GM12865 (cell line): ENCODE measurements at places on chromosomes 4 and X.

DNA sequence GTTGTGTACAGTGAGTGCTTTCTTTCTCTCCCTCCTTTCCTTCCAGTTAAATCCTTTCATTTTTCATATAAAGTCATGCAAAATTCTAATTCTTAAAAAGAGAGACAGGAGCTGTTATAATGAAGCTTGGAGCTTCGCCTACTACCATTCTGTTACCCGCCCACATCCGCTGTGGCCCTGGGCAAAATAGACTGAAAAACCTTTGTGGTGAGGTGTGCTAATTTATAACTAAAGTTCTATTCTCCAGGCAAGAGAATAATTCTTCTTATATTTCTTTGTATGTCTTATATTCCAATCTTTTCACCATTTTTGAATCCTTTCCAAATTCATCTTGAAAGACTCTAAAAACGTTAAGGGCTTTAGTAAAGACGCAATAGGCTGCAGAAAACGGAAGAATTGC lies 7.0 kb downstream of the QRFPR start:
- no peak for DNase-seq

GRCh38 chr4:173936861-173937260 lies 346.6 kb downstream of the FBXO8 start:
- no peak for DNase-seq

GRCh38 chr4:38060829-38061431 lies 100.7 kb downstream of the PTTG2 start:
- DNase-seq = no peak

DNA sequence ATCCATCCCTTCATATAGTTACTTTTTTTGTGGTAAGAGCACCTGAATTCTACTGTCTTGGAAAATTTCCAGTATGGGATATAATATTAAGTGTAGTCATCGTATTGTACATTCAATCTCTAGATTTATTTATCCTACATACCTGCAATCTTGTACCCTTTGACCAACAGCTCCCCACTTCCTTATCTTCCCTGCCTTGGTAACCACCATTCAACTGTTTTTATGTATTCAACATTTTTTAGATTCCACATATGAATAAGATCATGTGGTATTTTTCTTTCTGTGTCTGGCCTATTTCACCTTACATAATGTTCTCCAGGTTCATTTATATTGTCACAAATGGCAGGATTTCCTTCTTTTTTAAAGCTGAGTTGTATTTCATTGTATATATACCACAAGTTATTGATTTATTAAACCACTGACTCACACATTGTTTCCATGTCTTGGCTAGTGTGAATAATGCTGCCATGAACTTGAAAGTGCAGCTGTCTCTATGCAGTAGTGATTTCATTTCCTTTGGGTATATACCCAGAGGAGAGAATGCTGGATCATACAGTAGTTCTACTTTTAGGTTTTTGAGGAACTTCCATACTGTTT lies 572.5 kb downstream of the MAGEB5 start:
- no peak for DNase-seq
